ENCODE measurements at places on chromosomes 3 and 15.
A peak's percentile ranks its signal among the peaks of the same experiment; 100 is the strongest.

DNA sequence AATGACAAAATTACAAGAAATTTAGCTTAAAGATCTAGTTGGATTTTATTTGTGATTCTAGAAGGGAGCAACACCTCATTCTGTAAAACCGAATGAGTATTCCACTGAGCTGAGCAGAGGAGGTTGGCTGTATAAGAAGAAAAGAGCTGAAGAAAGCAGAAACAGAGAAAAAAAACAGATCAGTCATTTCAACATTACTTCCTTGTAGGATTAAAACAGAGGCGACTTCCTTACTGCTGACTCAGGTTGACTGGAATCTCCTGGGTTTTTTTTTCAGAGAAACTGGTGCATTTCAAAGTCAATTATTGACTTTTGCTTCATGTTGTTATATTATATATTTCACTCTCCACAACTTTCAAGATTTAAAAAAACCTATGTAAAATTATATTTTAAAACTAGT, 368.1 kb upstream of the UBE2E2 start:
- peak; percentile 48 for DNase-seq

DNA sequence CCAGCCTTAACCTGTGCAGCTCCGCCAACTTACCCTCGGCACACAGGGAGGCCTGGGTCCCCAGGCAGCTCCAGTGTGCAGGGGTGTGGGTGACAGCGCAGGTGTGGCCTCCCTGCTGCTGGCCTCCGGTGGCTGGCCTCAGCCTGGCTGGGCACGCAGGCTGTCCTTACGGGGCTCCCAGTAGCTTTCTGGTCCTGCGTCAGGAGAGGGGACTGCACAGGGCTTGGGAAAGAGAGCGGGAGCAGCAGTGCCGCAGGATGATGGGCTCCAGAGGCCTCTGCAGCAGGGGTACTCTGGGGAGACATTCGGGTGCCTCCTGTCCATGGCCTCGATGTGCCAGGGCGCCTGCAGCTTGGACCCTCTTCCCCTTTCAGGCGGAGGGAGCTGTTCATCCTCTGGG, 9.4 kb downstream of the APBA2 start:
- DNase-seq, result no peak

DNA sequence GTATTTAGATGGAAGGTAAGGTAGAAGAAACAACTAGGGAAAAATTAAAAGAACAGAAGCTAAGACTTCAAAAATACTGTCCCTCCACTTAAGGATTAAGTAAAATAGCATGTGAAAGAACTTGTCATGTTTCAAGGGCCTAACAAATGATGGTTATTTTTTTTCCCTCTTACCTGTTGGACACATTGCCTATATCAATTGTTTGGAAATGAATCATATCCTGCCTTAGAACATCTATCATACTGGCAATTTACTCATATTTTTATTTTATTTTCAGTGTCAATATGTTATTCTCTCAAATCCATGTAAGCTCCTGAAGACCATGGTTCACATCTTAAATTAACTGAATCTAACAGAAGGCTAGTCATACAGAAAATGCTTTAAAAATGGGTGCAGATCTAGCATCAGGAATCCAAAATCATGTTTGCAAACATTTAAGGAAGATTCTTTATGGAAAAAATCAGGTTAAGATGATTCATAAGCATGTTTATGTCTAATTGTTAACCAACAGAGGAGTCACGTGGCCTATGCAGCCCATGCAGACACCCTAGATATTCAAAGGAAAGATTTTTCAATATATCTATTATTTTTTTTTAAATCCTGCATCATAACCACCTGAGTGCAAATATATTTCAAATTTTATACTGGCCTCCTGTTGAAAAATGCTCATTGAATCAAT, 135.8 kb upstream of the TRIM42 start:
- DNase-seq, result no peak

GRCh38 chr15:61641645-61642044, 412.5 kb upstream of the RORA start:
- DNase-seq, result no peak

GRCh38 chr3:194315088-194315964, 35.8 kb downstream of the CPN2 start:
- peak; percentile 56 for DNase-seq

- peak; percentile 48 for DNase-seq
These were observed 288.6 kb downstream of the UACA start for GRCh38 chr15:70474471-70475406.

GRCh38 chr3:144264794-144265193, 293.2 kb downstream of the DIPK2A start:
- DNase-seq, result no peak

DNA sequence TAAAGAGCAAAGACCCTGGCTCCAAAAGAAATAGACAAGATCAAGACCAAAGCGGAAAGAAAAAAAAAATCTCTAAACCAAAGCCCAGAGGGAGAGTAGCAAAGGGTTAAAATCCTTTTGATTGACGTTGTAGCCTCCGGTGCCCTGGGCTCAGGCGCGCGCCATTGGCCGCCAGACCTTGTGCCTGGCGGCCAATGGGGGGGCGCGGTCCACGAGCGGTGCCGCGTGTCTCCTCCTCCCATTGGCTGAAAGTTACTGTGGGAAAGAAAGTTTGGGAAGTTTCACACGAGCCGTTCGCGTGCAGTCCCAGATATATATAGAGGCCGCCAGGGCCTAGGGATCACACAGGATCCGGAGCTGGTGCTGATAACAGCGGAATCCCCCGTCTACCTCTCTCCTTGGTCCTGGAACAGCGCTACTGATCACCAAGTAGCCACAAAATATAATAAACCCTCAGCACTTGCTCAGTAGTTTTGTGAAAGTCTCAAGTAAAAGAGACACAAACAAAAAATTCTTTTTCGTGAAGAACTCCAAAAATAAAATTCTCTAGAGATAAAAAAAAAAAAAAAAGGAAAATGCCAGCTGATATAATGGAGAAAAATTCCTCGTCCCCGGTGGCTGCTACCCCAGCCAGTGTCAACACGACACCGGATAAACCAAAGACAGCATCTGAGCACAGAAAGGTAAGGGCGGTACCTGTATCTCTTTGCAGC, at the start of gene HES1:
HES1 (plus strand) TSS at position 343 of the 713 bp plus-strand sequence; CDS start at position 576, 233 bp downstream.
- peak; percentile 81 for DNase-seq
